Choroid plexus epithelial cell (primary cell): ENCODE measurements at places on chromosomes 12 and 14.

DNA sequence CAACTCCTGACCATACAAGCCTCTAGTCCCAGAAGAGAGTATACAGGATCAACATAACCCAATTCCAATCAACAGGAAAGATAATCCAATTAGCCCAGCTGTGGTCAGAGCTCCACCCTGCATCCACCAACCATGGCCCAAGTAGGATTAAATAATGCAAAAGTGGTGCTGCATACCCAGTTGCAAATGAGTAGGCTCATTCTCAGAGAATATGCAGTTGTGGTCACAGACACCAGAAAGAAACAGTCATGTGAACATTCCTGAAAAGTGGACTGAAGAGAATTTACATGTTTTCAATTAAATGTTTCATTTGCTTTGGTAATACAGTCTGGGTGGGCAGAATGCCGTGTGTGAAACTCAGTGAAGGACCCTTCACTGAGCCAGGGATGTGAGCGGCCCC is 167.2 kb upstream of the BMP4 start:
- no peak for DNase-seq

DNA sequence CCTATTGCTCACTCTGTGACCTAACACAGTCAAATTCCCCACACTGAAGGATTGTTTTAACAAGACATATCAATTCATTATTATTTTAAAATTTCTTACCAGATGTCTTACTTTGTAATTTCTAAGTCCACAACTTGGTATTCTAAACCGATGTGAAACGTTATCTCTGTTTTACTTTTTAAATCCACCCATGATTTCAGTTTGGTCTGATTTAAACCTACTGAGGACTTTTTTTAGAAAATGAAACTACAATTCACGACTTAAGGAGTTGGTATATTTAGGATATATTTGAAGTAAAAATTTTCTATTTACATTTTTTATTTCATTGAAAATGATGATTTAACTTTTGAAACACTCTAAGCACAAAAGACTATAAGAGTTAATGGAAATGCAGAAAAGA is 35.1 kb upstream of the GRIP1 start:
- no peak for DNase-seq

DNA sequence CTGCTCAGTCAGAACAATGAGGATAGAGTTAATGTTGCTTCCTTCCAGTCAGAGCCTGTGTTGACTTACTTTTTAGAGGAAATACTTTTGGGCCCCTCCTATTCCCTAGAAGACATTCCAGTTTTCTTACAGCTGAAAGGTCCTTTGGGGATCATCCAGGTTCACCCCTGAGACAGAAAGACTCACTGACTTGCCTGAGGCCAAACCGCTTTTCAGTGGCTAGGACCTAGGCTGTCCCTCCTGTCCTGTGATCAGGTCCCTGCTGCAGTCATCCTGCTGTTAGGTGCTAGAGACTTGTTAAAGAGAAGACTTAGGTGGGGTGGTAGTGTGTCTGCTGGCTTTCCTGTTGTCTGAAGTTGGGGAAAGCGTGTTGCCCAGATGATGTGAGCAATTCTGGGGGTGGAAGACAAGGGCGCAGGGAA is 39.6 kb downstream of the SUSD6 start:
- no peak for DNase-seq

DNA sequence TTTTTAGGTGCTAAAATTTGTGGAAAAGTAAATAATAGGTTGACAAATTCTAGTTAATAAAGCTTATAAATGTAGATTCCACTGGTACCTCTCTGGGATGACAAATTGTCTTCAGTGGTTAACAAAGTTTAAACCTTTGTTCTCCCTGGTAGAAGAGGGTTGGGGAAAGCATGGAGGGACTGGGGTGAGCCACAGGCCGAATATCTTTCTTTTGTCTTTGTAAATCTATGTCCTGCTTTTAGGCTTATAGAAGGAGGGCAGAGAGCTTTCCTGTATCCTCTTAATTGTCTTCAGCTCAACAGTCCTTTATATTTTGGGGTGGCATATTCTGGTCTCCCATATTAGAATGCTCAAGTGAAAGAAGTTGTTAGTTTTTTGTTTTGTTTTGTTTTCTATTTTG is 142.2 kb upstream of the CNOT2 start:
- DNase-seq, result no peak

DNA sequence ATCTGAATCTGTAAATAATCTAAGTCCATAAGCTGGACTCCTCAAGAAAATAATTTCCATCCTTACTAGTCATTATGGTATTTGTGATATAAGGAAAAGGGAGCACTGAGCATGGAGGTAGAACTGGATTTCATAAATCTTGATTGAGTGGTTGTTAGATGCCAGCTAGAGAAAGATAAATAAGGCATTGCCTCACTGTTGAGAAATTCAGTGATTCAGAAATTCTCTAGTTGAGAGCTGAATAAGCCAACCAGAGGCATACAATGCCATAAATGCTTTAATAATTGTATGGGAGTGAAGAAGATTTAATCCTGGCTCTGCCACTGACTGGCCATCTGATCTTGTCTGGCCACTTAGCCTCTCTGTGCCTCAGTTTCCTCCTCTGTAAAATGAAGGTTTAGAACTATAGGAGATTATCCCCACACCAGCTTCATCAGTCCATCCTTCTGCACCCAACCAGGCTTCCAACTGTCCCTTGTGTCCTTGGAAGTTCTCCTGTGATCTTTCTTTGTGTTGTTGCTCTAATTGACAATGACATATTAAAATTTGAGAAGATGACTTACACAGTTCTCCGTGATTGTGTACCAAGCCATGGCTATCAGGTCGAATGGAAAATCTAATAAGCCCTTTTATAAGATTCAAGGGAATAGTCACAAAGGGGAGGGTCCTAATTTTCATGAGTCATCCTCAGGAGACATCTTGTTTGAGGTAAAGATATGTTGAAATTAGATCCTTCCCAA is 394.3 kb downstream of the EGLN3 start:
- peak; percentile 41 for DNase-seq

- DNase-seq, result no peak
Observed at GRCh38 chr14:69662636-69663299, 51.4 kb downstream of the SUSD6 start.

GRCh38 chr14:77177702-77178101 is 3.9 kb upstream of the TMEM63C start:
- no peak for DNase-seq

GRCh38 chr14:68951800-68952530 is 27.1 kb downstream of the ACTN1 start:
- no peak for DNase-seq

DNA sequence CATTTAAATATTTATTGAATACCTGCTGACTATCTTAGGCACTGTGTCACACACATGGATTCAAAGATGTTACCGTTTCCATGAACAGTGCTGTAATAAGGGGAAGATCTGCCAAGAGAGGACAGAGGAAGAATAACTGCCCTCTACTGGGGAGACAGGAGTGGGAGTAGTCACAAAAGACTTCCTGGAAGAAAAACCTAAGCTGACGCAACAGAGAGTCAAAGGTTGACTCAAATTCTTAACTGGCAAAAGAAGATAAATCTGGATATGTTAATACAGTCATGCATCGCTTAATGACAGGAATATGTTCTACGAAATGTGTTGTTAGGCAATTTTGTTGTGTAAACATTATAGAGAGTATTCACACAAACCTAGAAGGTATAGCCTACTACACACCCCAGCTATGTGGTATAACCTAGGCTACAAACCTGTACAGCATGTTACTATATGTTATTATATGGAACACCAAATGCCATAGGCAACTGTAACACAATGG is 51.5 kb downstream of the DCAF5 start:
- peak; percentile 93 for DNase-seq

DNA sequence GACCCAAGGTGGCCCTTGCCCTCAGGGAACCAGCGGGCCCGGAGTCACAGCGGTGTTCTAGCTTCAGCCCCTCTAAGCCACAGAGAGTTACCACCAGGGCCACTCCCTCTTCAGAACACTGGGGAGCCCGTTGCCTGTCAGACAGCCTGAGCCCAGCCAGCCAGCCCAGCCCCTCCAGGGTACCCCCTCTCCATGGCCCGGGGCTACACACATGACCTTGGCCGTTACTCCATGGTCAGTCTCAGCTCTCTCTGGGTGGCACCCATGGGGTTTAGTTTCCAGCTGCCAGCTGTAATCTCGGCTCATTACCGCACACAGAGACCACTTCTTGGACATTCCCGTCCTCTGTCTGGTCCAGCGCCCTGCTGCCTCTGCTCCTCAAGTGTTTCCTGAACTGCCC is 35.0 kb downstream of the PPP2R5C start:
- DNase-seq, result no peak
